Ureter (tissue), 1 donor: ENCODE measurements at places on chromosomes 11 and 22. TPM values are rescaled to one million over a fixed set of nuclear protein-coding genes. Genes with fewer than 3 reads are reported as not detected.
A peak's percentile ranks its signal among the peaks of the same experiment; 100 is the strongest.

- DNase-seq = peak; percentile 79
Measured at GRCh38 chr11:11973361-11973800, 35.0 kb downstream of the DKK3 start.

GRCh38 chr22:50548040-50548920 is 2.6 kb downstream of the KLHDC7B start:
- no peak for DNase-seq

DNA sequence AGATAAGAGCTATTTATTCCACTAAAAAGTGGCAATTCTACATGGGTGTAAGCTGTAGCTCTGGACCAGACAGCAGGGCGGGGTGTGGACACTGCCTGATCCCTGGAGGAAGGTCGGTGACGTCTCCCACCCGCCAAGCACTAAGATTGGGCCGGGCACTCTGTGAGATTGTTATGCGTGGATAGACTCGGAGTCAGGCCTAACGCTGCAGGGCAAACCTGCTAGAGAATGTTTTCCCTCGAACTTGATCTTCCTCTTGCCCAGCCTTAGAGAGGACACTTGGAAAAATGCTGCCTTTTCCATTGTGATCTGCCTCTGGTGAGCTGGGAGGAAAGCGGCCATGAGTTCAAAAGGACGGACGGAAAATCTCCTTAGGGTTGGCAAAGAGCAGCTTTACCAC is 1273.4 kb downstream of the TBC1D22A start:
- DNase-seq = no peak

DNA sequence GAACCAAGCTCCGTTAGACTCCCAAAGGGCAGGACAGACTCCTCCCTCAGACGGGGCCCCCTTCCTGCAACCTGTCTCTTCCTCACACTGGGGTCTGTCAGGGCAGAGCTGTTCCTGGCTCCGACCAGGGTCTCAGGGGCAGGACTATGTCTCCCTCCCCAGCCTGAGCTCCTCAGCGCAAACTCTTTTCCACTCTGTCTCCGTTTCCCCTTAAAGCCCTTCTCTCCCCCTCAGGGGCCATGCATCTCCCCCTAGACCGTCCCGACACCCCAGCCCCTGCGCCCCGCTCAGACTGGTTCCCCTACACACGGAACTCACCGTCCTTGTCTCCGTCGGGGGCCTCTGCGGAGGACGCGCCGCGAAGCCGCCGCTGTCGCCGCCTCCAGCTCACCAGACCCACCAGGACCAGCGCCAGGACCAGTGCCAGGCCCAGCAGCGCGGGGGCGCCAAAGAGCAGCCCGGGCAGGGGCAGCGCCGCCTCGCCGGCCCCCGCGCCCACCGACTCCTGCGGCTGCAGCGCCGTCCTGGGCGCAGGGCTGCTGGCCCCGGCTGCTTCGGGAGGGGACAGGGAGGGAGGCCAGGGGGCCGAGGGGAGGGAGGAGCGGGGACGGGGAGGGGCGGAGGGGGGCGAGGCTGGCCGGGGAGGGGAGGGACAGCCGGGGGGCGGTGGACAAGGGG is 684 bp downstream of the TNFRSF13C start:
- peak; percentile 61 for DNase-seq

GRCh38 chr11:532986-533585 is 2.3 kb downstream of the HRAS start:
- DNase-seq = peak; percentile 44

- DNase-seq = no peak
Measured at GRCh38 chr11:88475991-88476418, 138.5 kb upstream of the CTSC start.

- no peak for DNase-seq
Measured at GRCh38 chr11:123581651-123582399, 72.6 kb downstream of the SCN3B start.

DNA sequence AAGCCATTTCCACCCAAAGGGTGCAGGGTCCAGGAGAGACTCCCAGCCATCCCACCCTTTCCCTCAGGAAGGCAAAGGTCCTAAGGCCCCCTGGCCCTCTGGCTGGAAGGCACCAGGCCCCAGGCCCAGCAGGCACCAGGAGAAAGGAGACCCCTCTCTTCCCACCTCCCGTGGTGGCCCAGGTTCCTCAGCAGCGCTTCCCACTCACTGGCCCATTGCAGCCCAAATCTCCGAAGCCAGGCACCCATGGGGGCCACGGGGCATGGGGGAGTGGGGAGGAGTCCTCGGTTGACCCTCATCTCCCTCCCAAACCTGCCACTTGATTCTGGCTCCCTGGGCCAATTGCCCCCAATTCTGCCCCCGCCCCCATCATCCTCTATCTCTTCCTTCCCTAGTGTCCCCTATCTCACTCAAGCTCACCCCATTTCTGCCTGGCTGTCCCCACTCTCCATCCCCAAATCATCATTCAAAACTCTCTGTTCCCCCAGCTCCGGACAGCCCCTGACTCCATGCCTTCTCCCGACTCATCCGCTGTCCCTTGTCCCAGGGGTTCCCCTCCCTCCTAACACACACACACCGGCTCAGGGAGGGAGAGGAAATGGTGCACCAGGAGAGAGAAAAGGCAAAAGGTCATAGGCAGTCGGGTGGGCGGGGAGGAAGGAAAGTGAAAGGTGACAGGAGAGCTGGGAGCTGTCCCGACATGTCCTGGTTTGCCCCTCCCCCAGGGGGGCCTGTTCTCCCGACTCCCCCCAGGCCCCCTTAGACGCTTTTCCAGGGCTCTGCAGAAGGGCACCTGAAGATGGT is 1.2 kb downstream of the LIF start:
- no peak for DNase-seq

DNA sequence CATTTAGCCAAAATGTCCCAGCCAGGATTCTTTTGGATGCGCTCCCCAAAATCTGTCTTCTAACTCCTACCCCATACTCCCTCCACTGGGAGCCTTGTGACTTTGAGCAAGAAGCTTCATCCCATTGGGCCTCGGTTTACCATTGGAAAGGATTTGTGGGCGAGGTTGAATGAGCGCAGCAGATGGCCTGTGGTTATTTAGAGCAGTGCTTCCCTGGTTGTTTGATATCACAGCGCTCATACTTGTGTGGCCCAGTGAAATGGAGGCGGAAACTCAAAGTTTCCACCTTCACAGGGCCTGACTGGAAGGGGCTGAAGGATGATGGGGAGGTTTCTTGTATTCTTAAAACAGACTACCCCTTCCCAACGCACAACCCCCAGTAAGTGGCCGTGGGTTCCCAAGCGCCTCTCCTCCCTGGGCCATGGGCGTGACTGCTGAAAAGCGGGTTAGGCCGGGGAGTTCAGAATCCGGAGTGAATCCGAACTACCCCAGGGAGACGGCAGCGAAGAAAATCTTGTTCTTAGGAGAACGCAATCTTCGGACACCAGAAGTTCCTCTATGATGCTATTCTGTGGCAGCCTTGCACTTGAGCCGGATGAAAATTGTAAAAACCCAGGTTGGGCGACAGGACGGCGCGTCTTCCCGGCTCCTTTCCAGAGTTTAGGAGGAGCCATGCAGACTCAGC is 1.2 kb upstream of the ATF4 start:
- DNase-seq = no peak

The SLC5A1 gene
- total RNA-seq = not detected

The MS4A4E gene
- 4.7 TPM for total RNA-seq

The FAT3 gene
- total RNA-seq = 16.1 TPM

The GGTLC2 gene
- total RNA-seq = not detected

The PHETA2 gene
- 7.8 TPM for total RNA-seq
